DND-41 (cell line): ENCODE measurements at places on chromosomes 13 and 19.

- DNase-seq: peak; percentile 42
Observed at GRCh38 chr19:3234800-3235199, 10.3 kb downstream of the CELF5 start.

DNA sequence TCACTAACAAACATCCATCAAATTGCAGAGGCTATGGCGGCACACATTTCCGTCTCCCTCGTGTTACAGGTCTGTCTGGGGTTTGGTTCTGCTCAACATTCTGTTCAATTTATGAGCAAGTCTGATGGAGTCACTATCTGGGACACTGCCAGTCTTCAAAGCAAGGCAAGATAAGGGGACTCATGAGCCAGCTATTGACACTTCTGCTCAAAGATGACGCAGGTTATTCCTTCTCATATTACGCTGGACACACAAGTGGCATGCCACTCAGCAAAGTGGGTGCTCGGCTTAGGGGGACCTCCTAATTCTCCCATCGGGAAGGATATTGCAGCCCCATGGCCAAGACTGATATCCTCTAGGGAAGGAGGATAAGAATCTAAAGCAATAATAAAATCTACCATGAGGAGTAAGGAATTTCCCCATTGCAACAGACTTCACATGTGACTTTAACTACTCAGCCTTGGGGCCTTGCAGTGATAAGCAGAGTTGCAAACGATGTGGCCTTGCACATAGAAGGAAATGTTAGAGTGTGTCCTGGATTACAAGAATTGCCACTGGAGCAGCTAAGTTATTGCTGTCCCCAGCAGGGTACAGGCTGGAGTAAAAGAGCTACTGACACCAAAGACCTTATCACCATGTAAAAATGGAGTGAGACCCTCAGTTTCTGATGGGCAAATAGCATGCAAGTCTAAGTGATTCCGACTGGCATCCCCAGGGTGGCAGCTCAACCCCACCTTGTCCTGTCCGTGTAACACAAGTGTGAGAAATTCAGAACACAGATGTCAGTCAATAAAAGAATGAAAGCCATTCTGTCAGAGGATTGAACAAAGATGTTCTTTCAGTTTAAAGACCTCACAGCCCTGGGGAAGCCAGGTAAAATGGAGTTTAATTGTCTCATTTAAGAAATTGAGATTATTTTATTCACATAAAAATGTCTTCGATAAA is 306.1 kb downstream of the IRS2 start:
- no peak for DNase-seq

GRCh38 chr13:78593652-78594455 is 9.5 kb downstream of the POU4F1 start:
- DNase-seq: no peak

- DNase-seq: peak; percentile 99
Observed at GRCh38 chr19:45902651-45903625, 525 bp upstream of the MYPOP start.

- DNase-seq: peak; percentile 25
Observed at GRCh38 chr19:54160182-54160811, 776 bp upstream of the LENG1 start.

DNA sequence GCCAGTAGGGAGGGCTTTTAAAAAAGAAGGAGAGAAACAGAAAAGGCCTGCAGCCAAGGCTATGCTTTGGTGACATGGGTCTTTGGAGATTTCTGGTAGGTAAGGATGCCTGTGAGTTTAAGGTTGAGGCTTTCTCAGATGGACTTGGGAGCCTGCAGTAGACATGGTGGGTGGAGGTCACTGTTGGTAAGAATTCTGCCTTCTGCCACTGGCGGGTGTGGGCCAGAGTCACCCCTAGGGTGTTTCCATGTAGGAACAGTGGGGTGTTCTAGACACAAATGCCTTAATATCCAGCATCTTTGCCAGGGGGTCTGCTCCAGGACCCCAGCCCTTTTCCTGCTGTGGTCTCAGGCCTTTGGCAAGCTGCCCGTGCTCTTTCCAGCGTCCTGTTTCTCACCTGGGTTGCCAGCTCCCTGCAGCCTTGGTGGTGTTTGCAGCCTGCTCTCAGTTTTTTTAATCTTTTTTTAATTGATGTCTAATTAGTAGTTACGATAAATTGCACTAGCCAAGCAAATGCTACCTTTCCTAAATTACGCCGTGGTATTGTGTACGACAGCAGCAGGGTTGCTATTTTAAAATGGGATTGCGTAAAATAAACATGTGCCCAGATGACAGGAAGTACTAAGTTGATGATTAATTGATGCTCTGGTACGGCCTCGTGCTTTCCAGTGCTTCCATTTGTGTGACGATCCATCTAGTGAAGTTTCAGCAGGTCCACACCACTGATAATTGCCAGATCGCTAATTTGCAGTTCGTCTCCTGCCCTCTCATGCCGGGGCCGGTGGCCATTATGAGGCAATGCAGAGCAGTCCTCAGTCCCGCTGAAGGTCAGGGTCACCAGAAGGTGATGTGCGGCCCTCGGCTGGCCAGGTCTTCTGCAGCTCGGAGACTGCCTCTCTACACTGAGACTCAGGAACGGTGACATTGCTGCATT is 35.3 kb upstream of the NPAS1 start:
- DNase-seq: no peak

- no peak for DNase-seq
Observed at GRCh38 chr19:54918499-54918898, 12.6 kb downstream of the NCR1 start.

DNA sequence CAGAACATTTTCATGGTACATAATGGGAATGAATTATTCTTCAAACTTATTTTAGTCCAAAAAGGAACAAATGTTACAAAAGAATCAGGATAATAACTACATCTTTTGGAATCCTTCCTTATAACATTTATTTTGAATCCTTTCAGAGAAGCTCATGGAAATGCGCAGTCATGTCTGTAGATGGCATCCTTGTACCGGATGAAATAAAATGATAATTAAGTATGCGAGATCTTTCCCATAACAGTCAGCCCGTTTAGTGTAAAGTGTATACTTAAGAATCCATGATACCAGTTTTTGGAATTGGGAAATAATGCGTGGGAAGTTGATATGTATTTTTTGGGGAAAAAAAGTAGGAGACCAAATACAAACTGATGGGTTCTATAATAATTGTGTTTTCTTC is 418.8 kb downstream of the GPC5 start:
- no peak for DNase-seq

- DNase-seq: no peak
Observed at GRCh38 chr19:52991484-52991883, 22.2 kb upstream of the ERVV-1 start.

DNA sequence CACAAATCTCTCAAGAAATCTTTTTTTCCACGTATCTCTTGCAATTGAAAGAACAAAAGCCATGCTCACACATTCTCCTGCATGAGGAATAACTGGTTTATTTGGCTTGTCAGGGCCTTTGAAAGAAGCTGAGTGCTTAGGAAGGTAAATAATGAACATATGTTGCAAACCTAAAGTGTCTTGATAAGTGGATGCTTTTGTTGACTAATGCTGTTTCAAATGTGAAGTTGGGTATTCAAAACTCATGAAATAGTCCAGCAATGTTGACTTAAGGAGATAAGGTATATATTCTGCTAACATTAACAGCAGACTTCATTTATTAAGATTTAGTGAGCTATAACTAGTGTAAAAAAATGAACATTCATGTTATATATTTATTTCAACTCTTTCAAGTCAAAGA is 1792.7 kb upstream of the MIR17HG start:
- no peak for DNase-seq

GRCh38 chr19:44643605-44644401 is at the start of gene PVR:
Gene PVR, plus strand, starts transcription at chr19:44643910. Its CDS starts 187 bp downstream, at chr19:44644097.
- no peak for DNase-seq

DNA sequence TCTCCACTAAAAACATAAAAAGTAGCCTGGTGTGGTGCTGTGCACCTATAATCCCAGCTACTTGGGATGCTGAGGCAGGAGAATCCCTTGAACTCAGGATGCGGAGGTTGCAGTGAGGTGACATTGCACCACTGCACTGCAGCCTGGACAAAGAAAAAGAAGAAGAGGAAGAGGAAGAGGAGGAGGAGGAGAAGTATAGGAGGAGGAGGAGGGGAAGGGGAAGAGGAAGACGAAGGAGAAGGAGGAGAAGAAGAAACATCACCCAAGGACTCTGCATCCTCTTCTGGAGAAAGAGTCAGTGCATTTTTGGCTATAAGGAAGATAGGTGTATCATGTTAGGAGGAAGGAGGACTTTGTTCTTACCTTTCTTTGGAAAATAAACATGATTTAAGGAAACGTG is 13.0 kb upstream of the FPR3 start:
- DNase-seq: no peak

DNA sequence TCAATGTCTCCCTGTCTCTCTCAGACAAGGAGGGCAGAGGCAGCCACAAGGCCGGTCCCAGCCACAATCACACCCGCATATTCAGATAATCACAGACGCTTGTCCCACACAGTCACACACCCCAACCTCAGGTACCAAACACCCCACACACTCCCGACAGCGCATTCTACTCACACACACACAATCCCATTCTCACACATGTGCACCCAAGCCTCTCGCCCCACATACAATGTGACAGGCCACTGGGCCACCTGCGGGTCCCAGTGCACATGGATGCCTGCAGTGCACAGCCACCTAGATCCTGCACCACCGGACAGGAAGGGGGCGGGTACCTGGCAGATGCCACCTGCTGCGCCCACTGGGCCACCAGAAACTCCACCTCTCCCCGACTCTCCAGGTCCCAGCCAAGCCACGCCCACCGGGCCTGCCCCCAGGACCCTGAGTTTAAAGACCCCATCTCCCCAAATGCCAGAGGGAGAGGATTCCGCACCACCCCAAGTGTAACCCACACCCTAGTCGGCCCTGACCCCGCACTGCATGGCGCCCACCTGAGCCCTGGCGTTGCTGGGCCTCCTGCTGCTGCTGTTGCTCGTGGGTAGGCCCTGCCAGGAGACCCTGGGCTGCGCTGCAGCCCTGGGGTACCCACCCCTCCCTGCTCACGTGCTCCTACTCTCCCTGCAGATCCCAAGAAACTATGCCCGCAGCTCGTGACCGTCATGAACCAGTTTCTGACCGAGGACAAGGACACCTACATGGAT is 10.6 kb downstream of the SCGB2B2 start:
- DNase-seq: no peak

GRCh38 chr13:28576067-28576466 is 81.1 kb upstream of the FLT1 start:
- DNase-seq: no peak

GRCh38 chr19:19227217-19227616 is 15.5 kb downstream of the NCAN start:
- DNase-seq: no peak

DNA sequence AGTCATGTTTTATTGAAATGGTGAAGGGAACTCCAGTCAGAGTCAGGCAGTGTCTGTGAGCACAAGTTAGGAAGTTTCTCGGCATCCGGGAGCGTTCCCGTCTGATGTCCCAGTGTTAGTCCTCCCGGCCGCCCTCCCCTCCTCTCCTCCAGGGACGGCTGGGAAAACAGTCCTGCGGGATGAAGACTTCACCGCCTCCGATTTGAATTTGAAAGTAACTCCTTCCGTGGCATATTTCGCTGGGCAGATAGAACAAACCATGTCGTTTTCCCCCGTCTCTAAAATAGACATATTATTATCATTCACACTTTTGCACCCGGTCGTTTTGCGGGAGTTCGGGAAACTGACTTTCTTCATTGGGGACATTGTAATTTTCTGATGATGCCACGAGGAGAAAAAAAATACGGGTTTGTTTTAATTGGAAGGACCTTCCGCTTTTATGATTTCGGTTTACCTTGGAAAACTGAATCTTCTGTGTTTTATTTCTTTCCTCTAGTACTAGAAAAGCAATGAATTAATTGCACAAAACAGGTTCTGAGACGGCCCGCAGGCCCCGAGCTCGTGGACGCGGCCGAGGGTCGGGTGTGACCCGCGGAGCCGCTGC is 76.6 kb downstream of the ZIC5 start:
- DNase-seq: no peak

DNA sequence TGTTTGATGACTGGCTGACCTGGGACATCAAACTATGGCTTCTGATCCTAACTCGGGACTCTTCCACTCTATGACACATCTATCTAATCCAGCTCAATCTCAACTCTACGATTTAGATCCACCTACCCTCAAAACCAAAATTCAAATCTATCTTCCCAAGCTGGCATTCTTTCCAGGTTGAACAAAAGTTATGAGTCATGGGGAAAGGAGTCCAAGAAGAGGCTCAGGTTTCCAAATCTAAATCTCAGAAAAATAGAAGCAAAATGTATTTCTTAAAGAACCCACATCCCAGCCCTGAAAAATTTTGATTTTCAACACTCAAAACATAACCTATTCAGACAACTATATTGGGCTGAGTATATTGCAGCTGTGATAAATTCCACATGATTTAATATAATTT is 143.9 kb upstream of the IPO5 start:
- no peak for DNase-seq

- DNase-seq: no peak
Observed at GRCh38 chr19:46726971-46727501, 10.1 kb upstream of the PRKD2 start.

GRCh38 chr13:35894636-35895035 is 236.5 kb downstream of the DCLK1 start:
- DNase-seq: no peak

DNA sequence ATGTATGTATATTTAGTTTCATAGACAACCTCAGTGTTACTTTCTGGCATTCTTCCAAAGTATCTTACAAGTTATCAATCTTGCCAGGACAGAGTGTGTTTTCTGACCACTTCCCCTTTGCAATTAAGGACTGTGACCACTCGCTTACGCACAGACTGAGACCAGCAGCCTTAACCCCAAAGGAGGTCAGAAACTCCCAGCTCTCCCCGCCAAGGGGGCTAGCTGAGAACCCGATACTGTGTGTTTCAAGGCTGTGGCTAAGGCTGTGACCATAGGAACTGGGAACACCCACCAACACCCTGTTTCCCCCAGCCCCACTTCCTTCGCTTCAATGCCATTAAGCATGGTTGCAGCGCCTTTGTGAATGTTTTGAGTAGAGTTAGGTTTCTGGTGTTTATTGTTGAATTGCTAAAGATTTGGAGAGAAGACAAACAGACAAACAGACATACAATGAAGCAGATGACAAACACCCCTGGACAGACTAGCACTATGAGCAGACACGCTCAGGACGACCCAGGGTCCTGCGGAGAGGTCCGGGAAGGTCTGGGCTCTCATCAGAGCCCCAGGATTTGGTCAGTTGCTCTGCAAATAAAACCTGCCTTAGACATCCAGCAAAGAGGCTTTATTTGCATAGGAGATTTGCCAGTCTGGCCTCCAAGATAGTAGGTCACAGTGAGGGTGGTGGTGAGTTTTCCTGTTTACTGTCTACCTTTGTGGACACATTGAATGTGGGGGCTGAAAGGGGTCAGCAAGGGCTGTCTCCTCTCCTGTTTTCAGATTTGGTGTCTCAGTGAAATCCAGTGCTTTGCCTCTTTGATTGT is 25.0 kb upstream of the TNFSF11 start:
- DNase-seq: no peak

- DNase-seq: no peak
Observed at GRCh38 chr13:84139561-84140158, 257.4 kb upstream of the SLITRK1 start.

- no peak for DNase-seq
Observed at GRCh38 chr13:84641491-84641890, 759.2 kb upstream of the SLITRK1 start.

GRCh38 chr13:108463340-108463739 is 166.1 kb upstream of the MYO16 start:
- no peak for DNase-seq
